ENCODE measurements at places on chromosomes 6 and 20. TPM values are rescaled to one million over a fixed set of nuclear protein-coding genes. Genes with fewer than 3 reads are reported as not detected.

Gene TDRD6
- total RNA-seq: not detected

Gene NMBR
- not detected for total RNA-seq

Gene APMAP
- 214 TPM for total RNA-seq

Gene NKX2-2
- not detected for total RNA-seq

Gene DCDC2
- 40.4 TPM for total RNA-seq

Gene FAM83B
- not detected for total RNA-seq

DNA sequence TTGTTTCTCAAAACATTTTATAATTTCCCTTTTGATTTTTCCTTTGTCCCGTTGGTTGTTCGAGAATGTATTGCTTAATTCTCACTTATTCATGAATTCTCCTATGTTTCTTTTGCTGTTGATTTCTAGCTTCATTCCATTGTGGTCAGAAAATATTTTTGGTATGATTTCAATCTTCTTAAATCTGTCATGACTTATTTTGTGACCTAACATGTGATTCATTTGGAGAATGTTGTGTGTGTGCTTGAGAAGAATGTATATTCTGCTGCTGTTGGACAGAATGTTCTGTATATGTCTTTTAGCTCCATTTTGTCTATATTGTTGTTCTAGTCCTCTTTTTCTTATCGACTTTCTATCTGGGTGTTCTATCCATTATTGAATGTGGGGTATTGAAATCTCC is 286.2 kb upstream of the RNF217 start:
- H3K36me3 ChIP-seq: no peaks in the 10 kb centered on the region
- H3K27me3 ChIP-seq: no peaks in the 10 kb centered on the region
- H3K4me3 ChIP-seq: no peak overlapping the region
- H3K4me1 ChIP-seq: no peaks in the 10 kb centered on the region
- H3K27ac ChIP-seq: no peak overlapping the region
- no peak for DNase-seq

GRCh38 chr20:37379967-37380828 is 34.3 kb downstream of the SRC start:
- H3K27me3 ChIP-seq: no peaks in the 10 kb centered on the region
- peaks cover 57% of the 10 kb centered on the region for H3K4me1 ChIP-seq
- DNase-seq: peak; percentile 97

GRCh38 chr20:48797275-48797825 is 30.4 kb downstream of the PREX1 start:
- H3K4me1 ChIP-seq: no peaks in the 10 kb centered on the region
- H3K36me3 ChIP-seq: no peaks in the 10 kb centered on the region
- no peak overlapping the region for H3K27ac ChIP-seq
- H3K4me3 ChIP-seq: no peak overlapping the region
- DNase-seq: no peak
- H3K27me3 ChIP-seq: peaks cover 46% of the 10 kb centered on the region

- no peaks in the 10 kb centered on the region for H3K4me1 ChIP-seq
- no peak overlapping the region for H3K4me3 ChIP-seq
- H3K27me3 ChIP-seq: no peaks in the 10 kb centered on the region
- H3K27ac ChIP-seq: no peak overlapping the region
- H3K36me3 ChIP-seq: no peaks in the 10 kb centered on the region
These were observed 28.8 kb upstream of the CFAP206 start for GRCh38 chr6:87378947-87379346.

DNA sequence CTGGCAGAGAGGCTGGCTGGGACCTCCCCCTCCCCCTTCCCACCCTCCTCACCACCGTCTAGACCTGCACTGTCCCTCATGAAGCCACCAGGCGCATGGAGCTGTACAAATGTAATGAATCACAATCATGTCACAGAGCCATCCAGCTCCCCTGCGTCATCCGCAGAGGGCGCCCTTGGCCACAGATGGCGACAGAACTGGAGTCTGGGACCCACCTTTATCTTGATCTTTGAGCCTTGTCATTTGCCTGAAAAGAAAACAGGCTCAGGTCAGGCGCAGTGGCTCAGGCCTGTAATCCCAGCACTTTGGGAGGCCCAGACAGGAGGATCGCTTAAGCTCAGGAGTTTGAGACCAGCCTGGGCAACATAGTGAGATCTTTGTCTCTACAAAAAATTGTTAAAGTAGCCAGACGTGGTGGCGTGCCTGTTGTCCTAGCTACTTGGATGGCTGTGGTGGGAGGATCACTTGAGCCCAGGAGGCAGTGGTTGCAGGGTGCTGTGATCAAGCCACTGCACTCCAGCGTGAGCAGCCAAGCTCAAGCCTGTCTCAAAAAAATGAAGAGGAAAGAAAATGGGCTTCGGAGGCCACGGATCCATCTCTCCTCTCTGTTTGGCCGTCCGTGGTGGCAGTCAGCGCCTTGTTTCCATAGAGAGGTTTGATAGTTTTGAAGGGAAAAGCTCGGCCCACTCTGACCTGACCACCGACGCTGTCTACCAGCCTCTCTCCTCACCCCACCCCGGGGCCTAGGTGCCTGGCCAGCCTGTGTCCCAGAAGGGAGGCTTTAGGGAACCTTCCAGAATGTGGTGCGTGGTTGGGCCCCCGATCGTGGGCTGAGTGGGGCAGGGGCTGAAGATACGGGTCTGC is 6.2 kb downstream of the COL9A3 start:
- H3K27ac ChIP-seq: peak overlapping the region; percentile 59
- no peak overlapping the region for H3K4me3 ChIP-seq
- H3K4me1 ChIP-seq: peaks cover 68% of the 10 kb centered on the region
- peak; percentile 98 for DNase-seq

DNA sequence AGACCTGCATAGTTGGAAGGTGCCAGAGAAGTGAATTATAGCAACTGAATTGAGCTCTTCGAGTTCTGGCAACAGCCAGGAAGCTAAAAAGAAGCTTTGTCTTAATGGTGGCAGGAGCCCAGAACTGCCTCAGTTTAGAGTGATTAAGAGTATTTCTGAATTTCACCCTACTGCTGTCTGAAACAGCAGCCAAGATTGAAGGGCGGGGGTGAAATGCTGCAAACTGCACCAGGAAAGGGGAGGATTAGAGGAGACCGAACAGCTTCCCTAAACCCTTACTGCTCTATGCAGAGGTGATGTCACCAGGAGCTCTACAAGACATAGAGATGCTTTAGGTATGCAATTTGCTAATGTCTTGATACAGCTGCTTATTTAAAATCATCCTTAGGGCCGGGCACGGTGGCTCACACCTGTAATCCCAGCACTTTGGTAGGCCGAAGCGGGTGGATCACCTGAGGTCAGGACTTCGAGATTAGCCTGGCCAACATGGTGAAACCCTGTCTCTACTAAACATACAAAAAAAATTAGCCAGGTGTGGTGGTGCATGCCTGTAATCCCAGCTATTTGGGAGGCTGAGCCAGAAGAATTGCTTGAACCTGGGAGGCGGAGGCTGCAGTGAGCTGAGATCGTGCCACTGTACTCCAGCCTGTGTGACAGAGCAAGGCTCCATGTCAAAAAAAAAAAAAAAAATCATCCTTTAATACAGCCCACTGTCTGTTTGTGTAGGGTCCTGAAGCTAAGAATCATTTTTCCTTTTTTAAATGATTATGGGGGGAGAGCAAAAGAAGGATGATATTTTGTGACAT is 91.7 kb upstream of the IYD start:
- no peaks in the 10 kb centered on the region for H3K36me3 ChIP-seq
- H3K4me1 ChIP-seq: no peaks in the 10 kb centered on the region
- no peak overlapping the region for H3K27ac ChIP-seq

DNA sequence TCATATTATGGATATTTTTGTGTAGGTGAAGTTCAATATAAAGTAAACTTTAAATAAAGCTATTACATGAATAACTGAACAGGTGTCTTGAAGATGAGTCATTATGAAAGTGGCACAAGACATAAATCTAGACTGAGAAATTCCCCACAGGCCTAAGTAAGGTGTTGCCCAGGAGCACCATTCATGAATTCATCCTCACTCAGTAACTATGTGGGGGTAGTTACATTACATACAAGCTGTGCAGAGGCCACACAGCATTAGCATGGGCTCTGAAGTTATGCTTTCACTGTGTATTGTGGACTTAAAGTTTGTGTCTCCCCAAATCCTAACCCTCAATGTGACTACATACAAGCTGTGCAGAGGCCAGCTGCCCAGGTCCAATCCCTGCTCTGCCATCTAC is 65.9 kb downstream of the BCAS1 start:
- no peaks in the 10 kb centered on the region for H3K4me1 ChIP-seq
- DNase-seq: no peak
- H3K27ac ChIP-seq: no peak overlapping the region
- no peaks in the 10 kb centered on the region for H3K36me3 ChIP-seq
- no peaks in the 10 kb centered on the region for H3K27me3 ChIP-seq
- H3K4me3 ChIP-seq: no peak overlapping the region

DNA sequence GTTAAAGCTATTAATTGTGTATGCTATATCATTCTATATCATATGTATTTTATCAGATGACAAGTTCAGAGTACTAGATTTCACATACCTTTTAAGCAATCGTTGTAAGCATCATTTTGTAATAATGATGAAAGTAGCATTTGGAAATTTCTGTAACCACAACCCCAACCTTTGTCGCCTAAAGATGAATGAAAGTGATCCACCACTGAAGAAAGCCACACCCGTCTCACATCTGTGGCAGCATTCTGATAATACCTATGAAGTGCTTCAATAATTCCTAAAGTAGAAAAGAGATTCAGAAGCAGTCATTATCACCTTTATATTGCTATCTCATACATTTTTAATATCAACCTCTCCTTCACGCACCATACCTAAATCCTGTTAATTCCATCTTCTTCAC is 16.6 kb downstream of the ZUP1 start:
- no peaks in the 10 kb centered on the region for H3K4me1 ChIP-seq
- H3K27ac ChIP-seq: no peak overlapping the region
- H3K4me3 ChIP-seq: no peak overlapping the region
- no peak for DNase-seq
- H3K27me3 ChIP-seq: no peaks in the 10 kb centered on the region

DNA sequence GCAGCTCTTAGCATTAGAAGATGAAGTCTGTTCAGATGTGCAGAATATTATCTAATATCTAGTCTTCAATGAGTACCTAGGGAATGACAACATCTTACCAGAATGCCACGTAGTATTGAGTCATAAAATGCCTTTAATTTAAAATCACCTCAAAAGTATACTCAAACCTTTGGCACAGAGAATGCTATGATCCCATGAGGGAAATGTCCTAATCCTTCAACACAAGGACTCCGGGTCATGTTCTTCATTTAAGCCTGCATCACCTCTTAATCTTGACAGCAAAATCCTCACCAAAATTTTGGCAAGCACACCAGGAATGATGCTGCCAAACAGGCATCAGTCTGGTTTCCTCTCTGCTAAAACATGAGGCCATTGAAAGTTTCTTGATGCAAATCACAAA is 23.6 kb upstream of the MARCKS start:
- H3K36me3 ChIP-seq: no peaks in the 10 kb centered on the region
- no peaks in the 10 kb centered on the region for H3K4me1 ChIP-seq
- H3K27ac ChIP-seq: no peak overlapping the region
- H3K4me3 ChIP-seq: no peak overlapping the region
- DNase-seq: no peak

DNA sequence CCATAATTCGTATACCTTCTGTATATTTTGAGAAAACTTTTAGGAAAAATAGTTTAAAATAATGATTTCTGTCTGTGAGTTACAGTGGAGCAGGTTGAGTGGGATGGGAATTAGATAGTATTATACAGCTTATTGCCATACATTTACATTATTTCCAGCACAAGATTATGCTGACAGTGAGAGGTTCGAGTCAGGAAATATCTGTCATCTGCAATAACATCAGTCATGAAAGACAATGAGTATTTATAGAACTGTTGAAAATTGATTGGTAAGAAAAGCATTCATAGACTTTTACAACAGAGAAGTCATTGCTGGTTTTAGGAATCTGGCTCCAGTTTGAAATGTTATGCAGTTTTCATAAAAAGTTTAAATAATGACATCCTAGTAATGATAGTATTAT is 45.9 kb downstream of the FAM135A start:
- no peaks in the 10 kb centered on the region for H3K4me1 ChIP-seq
- no peak for DNase-seq
- no peak overlapping the region for H3K27ac ChIP-seq
- H3K27me3 ChIP-seq: no peaks in the 10 kb centered on the region

DNA sequence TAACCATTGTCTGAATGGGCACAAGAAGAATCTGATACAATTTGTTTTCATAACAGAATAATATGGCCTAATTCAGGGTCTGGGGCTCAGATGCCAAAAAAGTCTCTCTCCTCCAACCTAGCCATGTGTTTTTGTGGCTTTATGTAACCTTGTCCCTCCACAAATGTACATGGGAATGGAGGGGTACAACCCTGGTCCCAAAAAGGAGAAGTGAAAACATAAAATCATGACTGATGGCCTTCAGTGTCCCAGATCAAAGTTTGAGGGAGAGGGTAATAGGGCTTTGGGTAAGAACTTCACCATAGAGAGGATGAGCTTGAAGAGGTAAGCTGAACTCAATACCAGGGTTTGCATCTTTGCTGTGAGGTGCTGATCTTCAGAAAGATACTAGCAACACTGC is 136.3 kb upstream of the BACH2 start:
- no peaks in the 10 kb centered on the region for H3K27me3 ChIP-seq
- H3K4me1 ChIP-seq: no peaks in the 10 kb centered on the region
- no peak overlapping the region for H3K4me3 ChIP-seq
- no peaks in the 10 kb centered on the region for H3K36me3 ChIP-seq
- DNase-seq: no peak
- H3K27ac ChIP-seq: no peak overlapping the region

DNA sequence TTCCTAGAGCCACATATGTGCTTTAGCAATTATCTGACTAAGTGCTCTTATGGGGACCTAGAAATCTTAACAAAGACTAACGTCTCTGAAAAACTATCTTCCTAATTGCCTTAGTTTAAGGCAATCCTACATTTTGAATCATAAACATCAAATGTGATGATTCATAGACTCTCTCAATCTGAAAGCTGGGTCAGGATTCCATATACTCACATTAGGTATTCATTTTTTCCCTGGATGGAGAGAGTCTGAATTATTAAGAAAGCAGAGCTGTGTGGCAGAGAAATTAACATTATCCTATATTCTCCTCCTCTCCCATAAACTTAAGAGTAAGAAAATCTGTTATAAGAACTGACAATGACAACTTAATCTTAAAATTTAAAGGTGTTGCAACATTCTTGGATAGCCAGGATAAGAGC is 1.6 kb upstream of the PRL start:
- no peak overlapping the region for H3K4me3 ChIP-seq
- no peak for DNase-seq
- H3K27me3 ChIP-seq: no peaks in the 10 kb centered on the region
- H3K4me1 ChIP-seq: no peaks in the 10 kb centered on the region
- no peaks in the 10 kb centered on the region for H3K36me3 ChIP-seq

DNA sequence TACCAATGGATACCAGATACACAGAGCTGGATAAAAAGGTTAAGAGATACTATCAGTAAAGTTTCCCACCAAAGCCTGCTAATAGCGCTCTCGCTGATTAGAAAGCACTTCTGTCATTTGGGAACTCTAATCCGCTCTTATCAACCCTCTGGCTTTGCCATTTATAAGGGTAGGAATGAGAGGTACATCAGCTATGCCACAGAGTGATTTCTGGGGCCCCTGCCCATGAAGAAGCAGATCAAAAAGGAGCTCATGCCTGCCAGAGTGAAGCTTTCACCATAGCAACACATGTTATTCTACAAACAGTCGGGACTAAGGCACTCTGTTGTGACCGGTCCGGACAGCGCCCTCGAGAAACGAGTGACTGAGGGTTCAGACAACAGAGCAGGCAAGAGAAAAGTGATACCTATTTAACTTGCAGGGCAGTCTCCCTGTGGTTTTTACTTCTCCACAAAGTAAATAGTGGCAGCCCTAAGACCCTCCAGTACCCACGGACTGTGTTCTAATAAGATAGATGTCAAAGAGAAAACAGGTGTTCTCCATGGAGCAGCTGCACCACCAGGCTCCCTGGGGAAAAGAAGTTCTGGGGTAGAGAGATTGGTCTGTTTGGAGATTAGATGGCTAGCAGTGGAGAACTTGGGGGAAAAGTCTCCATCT is 5.6 kb downstream of the TRAM2 start:
- no peak overlapping the region for H3K4me3 ChIP-seq
- DNase-seq: no peak
- H3K27me3 ChIP-seq: no peaks in the 10 kb centered on the region
- H3K4me1 ChIP-seq: peaks cover 94% of the 10 kb centered on the region
- H3K27ac ChIP-seq: peak overlapping the region; percentile 21

Measured in HepG2 (cell line).